ENCODE measurements at places on chromosomes 1 and 21.

DNA sequence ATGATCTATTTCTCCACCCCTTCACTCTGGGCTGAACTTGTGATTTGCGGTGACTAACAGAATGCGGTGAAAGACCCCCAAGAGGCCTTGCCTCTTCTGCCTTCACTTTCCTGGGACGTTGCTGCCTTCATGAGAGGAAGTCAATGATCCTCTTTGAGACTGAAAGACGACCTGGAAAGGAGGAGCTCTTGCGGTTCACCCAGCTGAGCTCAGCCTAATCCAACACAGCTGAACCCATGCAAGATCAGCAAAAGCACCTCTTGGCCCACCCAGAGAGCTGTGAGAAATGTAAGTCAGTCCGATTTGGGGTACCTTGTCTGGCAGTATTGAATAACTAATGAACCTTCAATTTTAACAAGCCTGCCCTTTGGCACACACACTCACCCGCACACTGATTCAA, 767.4 kb upstream of the TPTE start:
- no peak for DNase-seq

GRCh38 chr1:209685821-209686220, 10.6 kb downstream of the G0S2 start:
- no peak for DNase-seq

DNA sequence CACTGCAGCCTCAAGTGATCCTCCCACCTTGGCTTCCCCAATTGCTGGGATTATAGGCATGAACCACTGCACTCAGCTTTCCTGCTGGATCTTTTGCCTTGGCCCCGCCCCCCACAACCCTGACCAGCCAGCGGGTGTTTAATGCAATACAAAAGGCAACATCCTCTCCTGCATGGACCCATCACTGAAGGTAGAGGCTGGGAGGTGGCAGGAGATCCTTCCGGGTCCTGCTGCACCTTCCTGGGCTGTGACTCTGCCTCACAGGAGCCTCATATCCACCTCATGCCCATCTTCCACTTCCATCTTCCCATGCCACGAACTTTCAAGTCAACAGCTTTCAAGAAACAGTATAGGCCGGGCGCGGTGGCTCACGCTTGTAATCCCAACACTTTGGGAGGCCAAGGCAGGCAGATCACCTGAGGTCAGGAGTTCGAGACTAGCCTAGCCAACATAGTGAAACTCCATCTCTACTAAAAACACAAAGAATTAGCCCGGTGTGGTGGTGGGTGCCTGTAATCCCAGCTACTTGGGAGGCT, 11.7 kb upstream of the WNT9A start:
- no peak for DNase-seq

DNA sequence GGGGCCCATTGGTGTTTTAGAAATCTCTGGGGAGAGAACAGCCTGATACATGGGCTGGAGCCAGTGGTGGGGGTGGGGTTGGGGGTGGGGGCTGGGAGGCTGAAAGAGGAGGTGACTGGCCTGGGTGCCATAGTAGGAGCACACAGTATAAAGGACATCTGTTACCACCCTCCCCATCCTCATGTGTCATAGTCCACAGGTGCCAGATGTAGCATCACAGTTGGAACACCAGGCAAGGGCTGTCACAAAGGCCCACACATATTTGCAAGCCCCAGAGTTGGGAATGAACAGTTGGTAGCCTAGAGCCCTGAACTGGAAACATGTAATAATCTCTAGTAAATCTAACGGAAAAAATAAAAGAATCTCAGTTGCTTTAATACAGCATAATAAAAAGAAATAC, 55.1 kb upstream of the CR2 start:
- DNase-seq: peak; percentile 57

All from putamen (tissue), 1 donor.